ENCODE measurements at places on chromosomes 1 and 21. TPM values are rescaled to one million over a fixed set of nuclear protein-coding genes. Genes with fewer than 3 reads are reported as not detected.

The KRTAP19-3 gene
- total RNA-seq: not detected

The RGL1 gene
- 0.77 TPM for total RNA-seq

The SPRR3 gene
- not detected for total RNA-seq

The C1orf226 gene
- total RNA-seq: 0.93 TPM

The SLC25A24 gene
- total RNA-seq: 20.7 TPM

The PCP4 gene
- total RNA-seq: not detected

The PLEKHN1 gene
- total RNA-seq: 5.2 TPM

The DENND2C gene
- total RNA-seq: 0.40 TPM

The CDC42 gene
- total RNA-seq: 150 TPM

The S100A7A gene
- not detected for total RNA-seq

The SPRR4 gene
- total RNA-seq: not detected

The SELL gene
- total RNA-seq: 0.20 TPM

The MX1 gene
- 2.3 TPM for total RNA-seq

The NLRP3 gene
- not detected for total RNA-seq

The MIXL1 gene
- not detected for total RNA-seq

The NTMT2 gene
- total RNA-seq: not detected

The THEMIS2 gene
- 0.70 TPM for total RNA-seq

The HTR6 gene
- total RNA-seq: 0.18 TPM

The HES3 gene
- total RNA-seq: not detected

The BLACAT1 gene
- not detected for total RNA-seq

The TUT4 gene
- total RNA-seq: 32.1 TPM

The PLA2G2F gene
- not detected for total RNA-seq

The MPZ gene
- 0.13 TPM for total RNA-seq

The OR6K3 gene
- total RNA-seq: not detected

The QSOX1 gene
- total RNA-seq: 75.0 TPM

The CAPN9 gene
- total RNA-seq: not detected

The CFAP141 gene
- not detected for total RNA-seq

The SERPINC1 gene
- not detected for total RNA-seq

The ZNF436 gene
- total RNA-seq: 6.6 TPM

The CNTN2 gene
- total RNA-seq: not detected

The DENND2D gene
- 1.2 TPM for total RNA-seq

The TRIM67 gene
- total RNA-seq: 0.30 TPM

The NCMAP gene
- 0.08 TPM for total RNA-seq

The PPIAL4G gene
- not detected for total RNA-seq

The PTGFR gene
- total RNA-seq: not detected

The TENT5C gene
- 0.17 TPM for total RNA-seq

The MATN1 gene
- total RNA-seq: 0.10 TPM

The EDARADD gene
- total RNA-seq: 3.6 TPM

The TEX50 gene
- total RNA-seq: not detected

The PCNX2 gene
- 9.0 TPM for total RNA-seq

The LCE2C gene
- total RNA-seq: not detected

The RAB7B gene
- 1.1 TPM for total RNA-seq

The NDUFS2 gene
- 81.3 TPM for total RNA-seq

The S100A14 gene
- 0.67 TPM for total RNA-seq

The AMPD2 gene
- 21.1 TPM for total RNA-seq

The OR10Z1 gene
- not detected for total RNA-seq

The HPDL gene
- total RNA-seq: 3.9 TPM

The KCNT2 gene
- total RNA-seq: not detected

The LCE1E gene
- not detected for total RNA-seq

The TTC39A gene
- 1.6 TPM for total RNA-seq

The GPATCH2 gene
- 7.1 TPM for total RNA-seq
